ENCODE measurements at places on chromosomes 2 and 18.

DNA sequence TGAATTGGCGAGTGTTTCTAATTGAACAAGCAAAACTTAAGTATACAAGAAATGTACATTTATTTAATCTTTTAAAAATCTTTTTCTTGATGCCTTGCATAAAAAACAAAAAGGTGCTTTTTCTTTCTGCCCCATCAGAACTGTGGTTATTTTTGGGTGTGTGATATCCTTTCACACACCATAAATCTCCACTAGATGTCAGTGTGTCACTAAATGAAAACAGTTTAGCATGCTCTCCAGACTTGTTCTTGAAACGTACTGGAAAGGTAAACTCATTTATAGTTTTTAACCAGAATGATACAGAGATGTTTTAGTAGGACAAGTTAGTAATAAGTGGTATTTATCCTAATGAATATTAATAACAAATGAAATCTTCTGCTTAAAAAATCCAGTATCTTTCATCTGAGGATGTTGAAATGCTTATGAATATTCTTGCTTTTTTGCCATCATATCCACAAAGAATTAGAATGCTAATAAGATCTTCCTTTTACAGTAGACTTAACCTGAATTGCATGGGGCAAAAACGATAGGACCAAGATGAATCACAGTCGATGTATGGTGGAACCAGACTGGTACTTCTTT lies 96.8 kb downstream of the UBE2E3 start:
- peak; percentile 50 for DNase-seq

DNA sequence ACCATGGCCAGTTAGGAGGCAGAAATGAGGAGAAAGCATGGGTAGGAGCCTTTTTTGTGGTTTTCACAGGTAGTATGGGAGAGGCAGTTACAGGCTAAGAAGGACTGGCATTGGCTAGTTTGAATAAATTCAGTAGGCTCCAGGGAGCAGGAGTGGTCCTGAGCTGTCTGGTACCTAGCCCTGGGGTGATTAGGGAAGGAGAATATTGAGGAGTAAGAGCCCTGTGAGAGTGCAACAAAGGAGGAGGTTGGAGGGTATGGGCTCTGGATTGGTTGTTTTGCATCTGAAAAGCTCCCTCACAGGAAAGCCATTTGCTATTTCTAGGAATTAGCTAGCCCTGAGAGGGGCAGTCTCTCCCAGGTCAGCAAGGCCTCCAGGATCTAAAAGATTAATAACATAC lies 13.3 kb upstream of the TCF7L1 start:
- DNase-seq, result no peak

GRCh38 chr2:20465716-20466394 lies 19.0 kb downstream of the RHOB start:
- DNase-seq, result peak; percentile 70

DNA sequence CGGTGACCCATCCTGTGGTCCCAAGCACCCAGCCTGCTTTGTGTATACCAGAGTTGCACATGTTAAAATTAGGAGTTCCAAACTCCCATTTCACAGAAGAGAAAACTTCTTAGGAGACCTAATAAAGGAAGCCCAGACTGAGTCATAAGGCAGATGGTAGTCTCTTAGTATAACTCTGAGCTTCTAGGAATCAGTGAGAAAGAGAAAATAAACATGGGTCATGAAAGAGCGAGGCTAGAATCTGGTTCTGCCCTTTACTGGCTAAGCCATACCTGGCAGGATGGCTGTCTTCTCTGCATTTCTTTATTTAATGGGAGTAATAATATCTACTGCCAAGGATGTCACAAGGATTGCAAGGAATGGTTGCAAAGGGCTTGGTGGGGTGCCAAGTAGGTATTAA lies 101.2 kb upstream of the TRIB2 start:
- no peak for DNase-seq

- DNase-seq, result no peak
Observed at GRCh38 chr18:46408334-46408987, 248.6 kb downstream of the LOXHD1 start.

- no peak for DNase-seq
Observed at GRCh38 chr2:161982548-161983330, 91.3 kb downstream of the DPP4 start.

- no peak for DNase-seq
Observed at GRCh38 chr18:45505497-45506206, 109.6 kb upstream of the SLC14A2 start.

DNA sequence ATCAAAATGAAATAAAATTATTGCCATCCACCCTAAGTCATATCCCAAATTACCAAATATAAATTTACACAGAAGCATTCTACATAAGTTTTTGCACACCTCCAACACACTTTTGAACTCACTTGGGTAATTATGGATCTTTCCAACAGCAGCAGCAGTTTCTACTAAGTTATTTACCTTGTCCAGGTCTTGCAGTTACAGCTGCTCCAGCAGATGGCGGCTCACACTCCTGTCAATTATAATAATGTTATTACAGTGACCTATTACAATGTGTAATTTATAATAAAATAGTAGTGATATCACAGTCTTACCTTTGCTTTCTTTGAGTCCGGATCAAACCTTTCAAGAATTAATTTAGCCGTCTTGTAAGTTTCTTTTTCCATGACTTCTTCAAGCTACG lies 37.9 kb downstream of the LNPK start:
- DNase-seq, result no peak

GRCh38 chr2:118969734-118970395 lies 27.9 kb downstream of the MARCO start:
- no peak for DNase-seq

GRCh38 chr18:66819235-66819634 lies 215.3 kb upstream of the CDH19 start:
- DNase-seq, result no peak
